ENCODE measurements at places on chromosomes 12 and 14. TPM values are rescaled to one million over a fixed set of nuclear protein-coding genes. Genes with fewer than 3 reads are reported as not detected.
A peak's percentile ranks its signal among the peaks of the same experiment; 100 is the strongest.

DNA sequence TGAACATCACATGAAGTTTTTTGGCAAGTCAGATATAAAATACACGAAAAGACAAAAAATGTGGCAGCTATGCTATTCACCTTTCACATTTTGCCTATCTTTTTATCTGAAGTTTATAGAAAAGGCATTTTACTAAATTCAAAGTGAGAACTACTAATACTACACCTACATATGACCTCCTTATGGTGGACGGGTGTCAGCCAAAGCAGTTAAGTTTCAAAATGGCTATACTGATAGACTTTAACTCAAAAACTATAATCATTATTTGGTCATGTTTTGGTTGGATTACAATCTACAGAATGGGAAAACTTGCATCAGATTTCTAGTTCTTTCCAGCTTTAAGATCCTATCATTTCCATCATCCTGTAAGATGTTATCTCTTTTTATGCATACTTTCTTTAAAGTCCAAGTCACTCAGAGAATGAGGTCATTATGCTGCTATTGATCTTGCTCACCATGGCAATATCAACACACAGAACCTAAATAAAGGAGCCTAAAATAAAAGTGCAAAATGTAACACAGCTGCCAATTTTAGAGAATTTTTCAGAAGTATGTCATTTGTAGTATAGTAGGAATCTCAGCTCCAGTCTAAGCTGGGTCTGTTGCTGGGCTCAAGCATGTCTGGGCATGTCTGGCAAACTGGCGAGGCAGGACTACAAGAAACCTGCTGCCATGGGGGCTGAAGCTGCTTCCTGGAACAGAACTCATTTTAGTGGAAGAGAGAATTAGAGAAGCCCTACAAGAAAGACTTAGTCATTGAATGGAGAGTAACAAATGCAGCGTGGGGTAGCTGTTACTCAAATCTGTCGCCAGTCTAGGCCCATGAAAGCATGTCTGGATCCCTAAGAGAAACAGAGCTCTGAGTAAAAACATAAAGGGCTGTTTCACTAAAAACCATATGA lies 7.6 kb upstream of the AEBP2 start:
- H3K36me3 ChIP-seq, result no peaks in the 10 kb centered on the region
- no peak overlapping the region for H3K27ac ChIP-seq
- no peak overlapping the region for H3K4me3 ChIP-seq
- H3K27me3 ChIP-seq, result no peaks in the 10 kb centered on the region
- no peak for DNase-seq
- peaks cover 4% of the 10 kb centered on the region for H3K4me1 ChIP-seq

GRCh38 chr12:53659011-53659551 lies 16.8 kb downstream of the ATP5MC2 start:
- H3K27ac ChIP-seq, result peak overlapping the region; percentile 87
- DNase-seq, result no peak
- H3K4me1 ChIP-seq, result peaks cover 40% of the 10 kb centered on the region
- H3K4me3 ChIP-seq, result peak overlapping the region; percentile 17

DNA sequence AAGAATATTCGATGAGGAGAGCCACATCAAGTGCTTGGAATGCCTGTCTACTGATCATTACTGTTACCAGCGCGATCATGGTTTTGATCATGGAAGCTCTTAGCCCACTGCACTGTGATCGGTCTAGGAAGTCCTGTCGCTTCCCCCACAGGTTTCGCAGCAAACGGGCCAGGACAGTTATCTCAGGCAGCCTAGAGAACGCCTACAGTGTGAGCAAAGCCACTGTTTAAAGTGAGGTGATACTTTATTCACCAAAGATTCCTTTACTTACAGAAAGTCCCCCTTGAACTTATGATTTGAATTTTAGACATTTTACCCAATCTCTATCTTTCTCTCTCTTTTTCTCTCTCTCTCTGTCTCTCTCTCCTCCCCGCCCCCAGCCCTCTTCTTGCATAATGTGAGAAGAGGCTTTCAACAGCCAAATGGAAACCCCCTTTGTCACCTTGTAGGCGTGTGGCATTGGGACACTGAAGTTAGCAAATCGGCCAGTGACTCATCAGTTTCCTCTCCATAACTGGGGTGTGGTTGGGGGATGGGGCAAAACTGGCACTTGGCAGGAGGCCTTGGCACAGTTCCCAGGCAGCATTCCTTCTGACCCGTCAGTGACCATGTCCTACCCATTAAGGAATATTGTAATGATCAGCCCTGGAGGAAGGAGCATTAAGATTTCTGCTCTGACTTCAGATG lies 214.8 kb downstream of the CHST11 start:
- no peak overlapping the region for H3K4me3 ChIP-seq
- peaks cover 53% of the 10 kb centered on the region for H3K4me1 ChIP-seq
- peak overlapping the region; percentile 69 for H3K27ac ChIP-seq
- peak; percentile 95 for DNase-seq

DNA sequence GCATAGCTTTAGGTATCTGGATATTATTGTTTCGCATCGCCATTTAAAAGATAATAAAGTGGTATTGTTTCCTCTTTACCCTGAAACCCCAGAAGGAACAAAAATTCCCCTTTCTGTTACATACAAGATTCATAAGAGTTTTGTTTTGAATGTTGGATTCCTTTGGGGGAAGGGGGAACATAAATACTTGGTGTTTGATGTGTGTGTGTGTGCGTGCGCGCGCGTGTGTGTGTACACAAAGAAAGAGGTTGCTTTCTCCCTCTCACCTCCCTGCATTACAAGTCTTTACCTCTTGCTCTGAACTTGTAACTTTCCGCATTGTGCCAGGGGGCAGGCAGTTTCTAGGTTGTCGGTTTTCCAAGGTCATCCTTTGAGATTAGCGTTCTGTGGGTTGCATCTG lies 76.4 kb downstream of the GPATCH2L start:
- H3K27ac ChIP-seq, result no peak overlapping the region
- H3K4me3 ChIP-seq, result no peak overlapping the region
- no peaks in the 10 kb centered on the region for H3K36me3 ChIP-seq
- H3K4me1 ChIP-seq, result no peaks in the 10 kb centered on the region
- H3K27me3 ChIP-seq, result no peaks in the 10 kb centered on the region
- no peak for DNase-seq

DNA sequence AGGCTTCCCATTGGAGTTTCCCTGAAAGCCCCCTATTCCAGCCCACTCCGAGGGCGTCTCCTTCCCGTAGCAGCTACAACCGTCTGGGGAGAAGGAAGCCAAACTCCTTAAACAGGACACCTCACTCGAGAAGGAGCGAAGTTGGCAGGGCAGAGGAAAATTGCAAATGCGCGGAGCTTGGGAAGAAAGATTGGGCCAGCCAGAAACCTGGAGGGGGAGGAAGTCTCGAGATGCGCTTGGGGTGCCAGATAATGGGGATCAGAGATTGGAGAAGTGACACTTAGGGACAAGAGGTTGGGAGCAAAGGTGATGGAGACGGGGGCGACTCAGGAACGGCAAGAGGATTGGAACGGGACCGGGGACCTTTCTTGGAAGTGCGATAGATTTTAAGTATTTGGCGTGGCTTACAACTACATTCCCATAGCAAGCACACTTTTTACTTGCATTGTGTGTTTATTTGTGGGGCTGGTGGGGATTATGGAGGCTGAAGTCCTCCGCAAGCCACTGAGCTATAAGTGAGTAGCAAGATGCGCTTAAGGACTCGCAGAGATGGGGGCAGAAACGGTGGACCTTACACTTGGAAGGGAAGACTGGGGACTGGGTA lies 926 bp downstream of the HRK start:
- H3K4me1 ChIP-seq, result peaks cover 44% of the 10 kb centered on the region
- DNase-seq, result no peak
- no peak overlapping the region for H3K27ac ChIP-seq
- peak overlapping the region; percentile 43 for H3K4me3 ChIP-seq

- no peak for DNase-seq
- no peaks in the 10 kb centered on the region for H3K27me3 ChIP-seq
- H3K4me3 ChIP-seq, result no peak overlapping the region
- H3K4me1 ChIP-seq, result no peaks in the 10 kb centered on the region
Observed at GRCh38 chr14:83798421-83798820, 1731.5 kb upstream of the FLRT2 start.

GRCh38 chr12:27095346-27095745 lies 13.0 kb upstream of the C12orf71 start:
- H3K4me3 ChIP-seq, result no peak overlapping the region
- H3K4me1 ChIP-seq, result no peaks in the 10 kb centered on the region
- no peak overlapping the region for H3K27ac ChIP-seq
- H3K27me3 ChIP-seq, result no peaks in the 10 kb centered on the region
- DNase-seq, result no peak
- H3K36me3 ChIP-seq, result no peaks in the 10 kb centered on the region

GRCh38 chr12:89884416-89884898 lies 175.8 kb upstream of the ATP2B1 start:
- H3K4me3 ChIP-seq, result no peak overlapping the region
- H3K27me3 ChIP-seq, result no peaks in the 10 kb centered on the region
- no peaks in the 10 kb centered on the region for H3K36me3 ChIP-seq
- H3K4me1 ChIP-seq, result no peaks in the 10 kb centered on the region

DNA sequence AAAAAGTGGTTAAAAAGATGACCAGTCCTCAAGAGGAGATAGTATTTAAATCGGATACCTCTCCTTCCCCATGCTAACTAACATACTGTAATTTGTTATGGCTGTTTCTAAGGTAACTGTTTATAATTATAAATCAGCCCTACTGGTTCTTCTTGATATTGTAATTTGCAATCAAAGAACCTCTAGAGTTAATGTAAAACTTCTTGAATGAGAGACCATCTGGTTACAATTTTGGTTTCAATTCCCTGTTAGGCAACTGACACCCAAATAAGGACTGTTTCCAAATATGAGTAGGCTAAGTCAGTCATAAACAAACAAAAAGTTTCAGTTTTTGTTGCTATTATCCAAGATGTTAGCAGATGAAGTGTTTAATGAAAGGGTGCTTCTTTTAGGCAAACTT lies 120.2 kb upstream of the DNM1L start:
- peaks cover 34% of the 10 kb centered on the region for H3K4me1 ChIP-seq
- no peak for DNase-seq
- no peaks in the 10 kb centered on the region for H3K27me3 ChIP-seq
- H3K36me3 ChIP-seq, result no peaks in the 10 kb centered on the region

DNA sequence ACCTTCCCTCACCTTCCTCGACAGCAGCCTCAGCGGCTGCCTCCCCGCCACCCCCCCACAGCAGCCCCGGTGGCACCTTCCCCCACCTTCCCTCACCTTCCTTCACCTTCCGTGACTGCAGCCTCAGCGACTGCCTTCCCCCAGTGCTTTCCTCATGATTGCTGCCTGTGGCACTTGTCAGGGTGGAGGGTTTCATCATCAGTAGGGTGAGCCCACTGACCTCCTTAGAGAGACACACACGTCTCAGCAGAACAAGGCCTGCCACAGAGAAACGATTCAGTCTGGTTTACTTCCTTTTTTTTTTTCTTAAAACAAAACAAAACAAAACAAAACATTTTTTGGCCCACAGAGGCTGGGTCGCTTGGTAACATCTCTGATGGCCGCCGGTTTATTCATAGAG lies 75.0 kb downstream of the EP400 start:
- peaks cover 80% of the 10 kb centered on the region for H3K36me3 ChIP-seq
- H3K27ac ChIP-seq, result no peak overlapping the region
- H3K4me1 ChIP-seq, result no peaks in the 10 kb centered on the region
- H3K4me3 ChIP-seq, result no peak overlapping the region
- H3K27me3 ChIP-seq, result no peaks in the 10 kb centered on the region

GRCh38 chr14:102046337-102047278 lies 40.2 kb downstream of the HSP90AA1 start:
- H3K36me3 ChIP-seq, result peaks cover 90% of the 10 kb centered on the region
- peak overlapping the region; percentile 5 for H3K27ac ChIP-seq
- no peak overlapping the region for H3K4me3 ChIP-seq
- peak; percentile 94 for DNase-seq
- peaks cover 9% of the 10 kb centered on the region for H3K4me1 ChIP-seq
- H3K27me3 ChIP-seq, result no peaks in the 10 kb centered on the region

DNA sequence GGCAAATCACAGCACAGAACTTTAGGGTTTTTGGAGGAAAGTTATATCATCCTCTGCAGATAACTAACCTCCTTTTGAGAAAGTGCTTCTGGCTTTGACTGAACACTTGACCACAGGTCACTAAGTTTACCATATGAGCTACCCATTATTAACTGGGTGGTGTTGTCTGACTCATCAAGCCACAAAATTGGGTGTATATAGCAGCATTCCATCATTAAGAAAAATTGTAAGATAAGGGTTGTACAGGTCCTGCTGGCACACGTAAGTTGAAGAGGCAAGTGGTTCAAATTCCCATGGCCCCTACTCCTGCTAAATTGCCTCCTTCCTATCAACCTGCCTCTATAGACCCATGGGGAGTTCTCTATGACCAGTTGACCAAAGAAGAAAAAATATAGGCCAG lies 39.5 kb downstream of the L2HGDH start:
- no peak overlapping the region for H3K27ac ChIP-seq
- no peaks in the 10 kb centered on the region for H3K36me3 ChIP-seq
- H3K4me1 ChIP-seq, result no peaks in the 10 kb centered on the region
- H3K27me3 ChIP-seq, result no peaks in the 10 kb centered on the region

DNA sequence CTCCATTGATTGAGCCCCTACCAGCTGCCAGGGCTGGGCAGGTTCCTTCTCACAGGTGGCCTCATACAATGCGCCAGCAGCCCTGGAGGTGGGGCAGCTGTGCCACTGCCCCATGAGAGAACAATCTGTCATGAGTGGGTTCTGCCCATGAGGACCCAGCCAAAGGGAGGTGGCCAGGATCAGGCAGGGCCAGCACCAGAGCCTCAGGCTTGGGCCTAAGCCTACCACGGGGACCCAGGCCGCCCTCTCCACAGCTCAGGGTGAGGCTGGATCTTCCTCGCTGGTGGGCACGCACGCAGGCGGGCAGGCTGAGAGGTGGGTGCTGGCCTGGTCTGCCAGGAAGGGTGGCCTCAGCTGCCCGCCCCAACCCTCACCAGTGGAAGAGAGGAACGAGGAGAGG lies 110.7 kb downstream of the KIF26A start:
- no peaks in the 10 kb centered on the region for H3K4me1 ChIP-seq
- no peak overlapping the region for H3K4me3 ChIP-seq
- no peaks in the 10 kb centered on the region for H3K36me3 ChIP-seq
- no peak for DNase-seq
- H3K27me3 ChIP-seq, result peaks cover 11% of the 10 kb centered on the region

GRCh38 chr14:51609955-51610283 lies 41.8 kb upstream of the FRMD6 start:
- H3K4me1 ChIP-seq, result no peaks in the 10 kb centered on the region
- H3K4me3 ChIP-seq, result no peak overlapping the region
- DNase-seq, result no peak
- H3K27me3 ChIP-seq, result no peaks in the 10 kb centered on the region

- H3K4me3 ChIP-seq, result no peak overlapping the region
- no peaks in the 10 kb centered on the region for H3K27me3 ChIP-seq
- H3K36me3 ChIP-seq, result no peaks in the 10 kb centered on the region
- DNase-seq, result no peak
Observed at GRCh38 chr12:590206-590750, 73.0 kb downstream of the NINJ2 start.

GRCh38 chr12:14911131-14911530 lies 25.5 kb upstream of the MGP start:
- H3K27ac ChIP-seq, result no peak overlapping the region
- peaks cover 16% of the 10 kb centered on the region for H3K4me1 ChIP-seq
- no peaks in the 10 kb centered on the region for H3K27me3 ChIP-seq
- H3K36me3 ChIP-seq, result no peaks in the 10 kb centered on the region

- DNase-seq, result no peak
- no peak overlapping the region for H3K4me3 ChIP-seq
- peaks cover 28% of the 10 kb centered on the region for H3K4me1 ChIP-seq
- H3K27me3 ChIP-seq, result no peaks in the 10 kb centered on the region
Observed at GRCh38 chr12:122227341-122227740, 1.5 kb upstream of the DIABLO start.

The MGAT4C gene
- total RNA-seq, result 0.19 TPM

The PTPRB gene
- 34.5 TPM for total RNA-seq

The CLEC2D gene
- total RNA-seq, result 3.7 TPM

The OTX2 gene
- total RNA-seq, result not detected

The OR4Q3 gene
- total RNA-seq, result not detected

The SUSD6 gene
- total RNA-seq, result 39.0 TPM

The SMIM10L1 gene
- 13.0 TPM for total RNA-seq

The HOXC9 gene
- total RNA-seq, result not detected

The KRT75 gene
- not detected for total RNA-seq

The TTC6 gene
- total RNA-seq, result not detected

The MANSC4 gene
- total RNA-seq, result not detected

The GPR162 gene
- total RNA-seq, result 12.1 TPM

The SDS gene
- not detected for total RNA-seq

All from esophagus muscularis mucosa (tissue), 4 donors.